Jurkat, Clone E6-1 (cell line): ENCODE measurements at places on chromosomes 1 and 21.

DNA sequence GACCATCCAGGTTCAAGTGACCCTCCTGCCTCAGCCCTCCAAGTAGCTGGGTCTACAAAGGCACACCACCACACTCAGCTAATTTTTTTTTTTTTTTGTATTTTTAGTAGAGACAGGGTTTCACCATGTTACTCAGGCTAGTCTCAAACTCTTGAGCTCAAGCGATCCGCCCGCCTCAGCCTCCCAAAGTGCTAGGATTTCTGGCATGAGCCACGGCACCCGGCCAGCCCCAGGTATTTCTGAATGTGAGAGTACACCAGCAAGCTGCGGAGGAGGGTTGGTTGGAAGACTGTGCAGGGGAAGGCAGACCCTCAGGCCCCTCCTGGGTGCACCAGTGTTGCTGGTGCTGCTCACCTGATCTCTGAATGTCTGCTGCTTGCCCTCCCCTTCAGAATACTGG lies 33.1 kb upstream of the SIM2 start:
- no peak for DNase-seq

- DNase-seq: no peak
Observed at GRCh38 chr1:243723458-243724043, 126.5 kb downstream of the AKT3 start.

DNA sequence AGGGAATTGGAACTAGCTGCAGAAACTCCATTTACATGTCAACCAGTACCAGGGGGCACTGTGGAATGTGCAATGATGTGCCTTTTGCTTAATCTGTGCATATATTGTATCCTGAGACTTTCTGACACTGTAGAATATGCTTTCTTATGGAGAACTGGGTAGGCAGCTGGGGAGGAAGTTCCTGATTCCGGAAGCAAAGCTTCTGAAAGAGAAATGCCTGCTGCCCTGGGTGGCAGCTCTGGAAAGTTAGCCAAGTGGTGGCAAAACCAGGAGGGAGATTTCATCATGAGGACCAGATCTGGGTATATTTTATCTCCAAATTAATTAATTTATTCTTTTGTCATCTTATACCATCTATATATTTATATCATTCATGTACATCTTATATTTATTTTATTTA lies 116.7 kb downstream of the XCL2 start:
- DNase-seq: no peak

- DNase-seq: no peak
Observed at GRCh38 chr1:185207980-185208602, 51.1 kb downstream of the SWT1 start.

DNA sequence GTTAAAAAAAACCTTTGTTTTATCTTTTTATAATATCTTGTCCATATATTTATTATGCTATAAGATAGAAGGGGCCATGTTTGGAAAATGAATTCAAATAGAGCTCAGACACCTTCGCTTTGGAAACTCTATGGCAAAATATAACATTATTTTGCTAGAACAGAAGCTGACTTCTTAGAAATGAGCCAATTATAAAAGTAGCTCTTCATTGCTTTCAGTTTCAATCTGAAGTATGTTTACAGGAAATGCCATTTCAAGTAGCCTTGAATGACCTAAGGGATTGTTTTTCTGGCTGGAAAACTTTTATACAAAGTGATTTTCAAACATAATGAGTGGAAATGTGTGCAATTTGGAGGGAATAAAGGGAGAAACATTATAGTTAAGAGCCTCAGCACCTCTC lies 37.8 kb upstream of the GBP5 start:
- DNase-seq: no peak

DNA sequence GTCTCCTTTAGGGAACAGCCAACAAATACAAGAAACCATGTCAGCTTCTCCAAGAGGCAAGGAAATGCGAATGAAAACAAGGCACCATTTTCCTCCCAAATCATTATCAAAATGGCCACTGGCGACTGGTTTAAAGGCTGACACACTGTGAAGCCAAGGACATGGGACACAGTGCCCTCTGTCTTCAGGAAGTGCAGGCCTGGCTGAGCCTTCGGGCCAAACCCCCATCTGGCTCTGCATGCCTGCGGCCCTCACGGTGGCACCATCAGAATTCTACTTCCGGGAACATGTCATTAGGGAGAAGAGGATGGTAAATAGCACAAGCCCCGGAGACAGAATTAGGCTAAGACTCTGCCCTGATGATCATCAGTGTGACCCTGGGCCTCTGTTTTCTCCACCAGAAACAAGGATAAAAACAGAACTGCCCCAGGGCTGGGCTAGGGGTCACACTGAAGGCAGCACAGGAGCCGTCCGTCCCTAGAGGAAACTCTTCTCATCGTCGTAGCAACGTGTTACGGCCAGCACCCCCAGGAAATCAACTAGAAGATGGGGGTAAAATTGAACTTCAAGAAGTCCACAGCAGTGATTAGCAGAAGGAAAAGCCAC lies 103.5 kb downstream of the NPHP4 start:
- no peak for DNase-seq

DNA sequence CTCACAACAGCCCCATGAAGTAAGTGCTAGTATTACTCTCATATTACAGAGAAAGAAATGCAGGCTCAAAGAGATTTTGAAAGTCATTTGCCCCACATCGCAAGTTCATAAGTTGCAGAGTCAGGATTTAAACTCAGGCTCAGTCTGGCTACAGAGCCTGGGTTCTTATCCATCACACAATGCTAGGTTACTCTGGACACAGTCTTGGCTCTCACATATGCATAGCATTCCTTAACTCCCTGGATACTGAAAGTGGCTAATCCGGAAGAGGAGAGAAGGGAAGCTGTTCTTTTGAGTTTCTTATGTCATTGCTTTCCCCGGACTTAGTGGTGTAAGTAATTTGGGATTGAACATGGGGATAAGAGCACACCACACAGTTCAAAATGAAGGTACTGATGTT lies 357.4 kb upstream of the PLXNA2 start:
- no peak for DNase-seq

GRCh38 chr1:226659136-226659535 lies 79.9 kb downstream of the ITPKB start:
- DNase-seq: no peak

DNA sequence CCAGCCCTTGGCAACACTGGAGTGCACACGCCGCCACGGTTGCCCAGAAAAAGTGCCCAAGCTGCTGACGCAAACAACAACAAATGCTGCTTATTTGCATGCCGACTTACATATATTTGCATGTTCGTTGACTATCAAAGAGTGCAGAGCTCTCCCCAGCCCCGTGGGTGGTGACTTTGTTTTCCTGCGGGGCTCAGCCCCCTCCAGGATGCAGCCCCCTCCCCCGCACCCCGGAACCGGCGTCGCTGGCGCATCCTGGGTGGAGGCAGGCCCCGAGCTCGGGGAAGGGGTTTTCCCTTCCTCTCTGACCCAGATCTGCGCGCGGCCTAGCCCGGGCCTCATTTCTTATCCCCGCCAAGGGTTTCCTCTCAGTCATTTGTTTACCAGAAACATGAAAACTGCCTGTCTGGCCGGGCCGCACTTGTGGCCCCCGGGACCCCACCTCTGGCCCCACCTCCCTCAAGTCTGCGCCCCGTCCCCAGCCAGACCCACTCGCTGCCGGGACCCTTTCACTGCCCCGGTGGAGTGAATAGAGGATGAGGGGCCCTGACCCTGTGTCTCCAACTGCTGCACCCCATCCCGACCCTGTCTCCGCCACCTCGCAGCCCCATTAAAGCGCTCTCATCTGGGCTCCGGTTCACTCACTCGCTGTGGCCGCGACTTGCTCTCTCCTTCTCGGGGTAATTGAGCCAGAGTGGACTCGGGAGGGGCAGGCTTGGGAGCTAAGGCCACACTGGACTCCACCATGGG lies 5.5 kb downstream of the TNFRSF25 start:
- DNase-seq: no peak

DNA sequence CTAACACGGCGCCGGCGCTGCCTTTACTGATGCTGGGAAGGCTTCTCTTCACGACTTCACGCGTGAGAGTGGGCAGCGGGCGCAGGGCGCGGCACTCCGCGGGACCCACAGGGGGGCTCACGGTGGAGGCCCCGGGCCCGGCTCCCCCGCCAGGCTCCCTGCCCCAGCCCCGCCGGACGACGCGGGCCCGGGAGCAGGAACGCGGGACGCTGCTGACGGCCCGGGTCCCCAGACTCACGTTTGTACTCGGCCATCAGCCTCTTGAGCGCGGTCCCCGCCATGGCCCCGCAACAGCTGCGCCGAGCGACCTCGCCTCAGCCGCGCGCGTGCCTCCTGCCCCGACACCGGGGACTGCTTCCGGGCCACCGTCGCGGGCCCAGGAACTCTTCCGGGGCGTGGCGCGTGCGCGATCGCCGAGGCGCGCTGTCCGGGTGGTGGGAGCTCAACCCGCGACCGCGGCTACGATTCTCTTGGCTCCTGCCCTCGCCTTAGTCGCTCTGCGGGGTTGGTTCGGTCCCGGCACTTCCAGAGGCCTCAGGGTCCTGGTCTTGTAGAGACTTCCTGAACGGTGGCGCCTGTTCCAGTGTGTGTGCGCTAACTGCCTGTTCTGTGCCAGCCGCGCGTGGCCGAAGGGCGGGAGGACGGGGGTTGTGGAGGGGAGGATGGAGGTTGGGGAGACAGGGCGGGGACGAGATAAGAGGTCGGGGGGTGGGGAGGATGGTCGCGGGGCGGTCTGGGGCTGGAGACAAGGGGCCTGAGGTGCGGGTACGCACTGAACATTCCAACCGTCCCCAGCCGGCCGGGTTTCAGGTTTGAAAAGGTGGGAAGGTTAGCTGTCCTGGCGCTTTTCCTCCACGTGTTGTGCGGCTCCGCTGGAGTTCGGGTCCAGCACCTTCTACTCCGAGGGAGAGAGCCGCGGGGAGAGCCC lies at the start of gene UBE2G2:
Gene UBE2G2 (minus strand): TSS at position 353 of the 928 bp plus-strand sequence. CDS start 72 bp downstream, at position 281.
- peak; percentile 67 for DNase-seq

GRCh38 chr1:24540906-24541710 lies 14.8 kb upstream of the NCMAP start:
- DNase-seq: no peak

- no peak for DNase-seq
Observed at GRCh38 chr1:15573477-15573876, 11.4 kb downstream of the AGMAT start.

- no peak for DNase-seq
Observed at GRCh38 chr21:34579411-34579810, 35.5 kb downstream of the RCAN1 start.

- DNase-seq: no peak
Observed at GRCh38 chr1:31302709-31303441, 6.0 kb downstream of the ZCCHC17 start.

DNA sequence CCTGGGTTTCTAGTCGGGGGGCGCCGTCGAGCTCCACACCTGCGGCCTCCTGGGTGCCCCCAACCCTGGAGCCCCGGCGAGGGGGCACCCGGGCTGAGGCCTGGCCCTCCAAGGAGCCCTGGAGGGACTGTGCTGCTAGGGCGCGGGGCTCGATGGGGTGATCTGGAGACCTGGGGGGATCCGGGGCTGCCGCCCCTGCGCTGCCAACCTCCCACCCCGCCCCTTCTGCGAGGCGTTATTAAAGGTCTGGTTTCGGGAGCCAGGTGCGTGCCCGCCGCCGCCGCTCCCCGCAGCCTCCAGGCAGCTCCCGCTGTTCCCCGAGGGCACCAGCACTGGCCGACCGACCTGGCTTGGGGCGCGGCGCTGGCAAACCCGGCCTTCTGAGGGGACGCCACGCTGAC lies 746 bp upstream of the POFUT2 start:
- DNase-seq: no peak

DNA sequence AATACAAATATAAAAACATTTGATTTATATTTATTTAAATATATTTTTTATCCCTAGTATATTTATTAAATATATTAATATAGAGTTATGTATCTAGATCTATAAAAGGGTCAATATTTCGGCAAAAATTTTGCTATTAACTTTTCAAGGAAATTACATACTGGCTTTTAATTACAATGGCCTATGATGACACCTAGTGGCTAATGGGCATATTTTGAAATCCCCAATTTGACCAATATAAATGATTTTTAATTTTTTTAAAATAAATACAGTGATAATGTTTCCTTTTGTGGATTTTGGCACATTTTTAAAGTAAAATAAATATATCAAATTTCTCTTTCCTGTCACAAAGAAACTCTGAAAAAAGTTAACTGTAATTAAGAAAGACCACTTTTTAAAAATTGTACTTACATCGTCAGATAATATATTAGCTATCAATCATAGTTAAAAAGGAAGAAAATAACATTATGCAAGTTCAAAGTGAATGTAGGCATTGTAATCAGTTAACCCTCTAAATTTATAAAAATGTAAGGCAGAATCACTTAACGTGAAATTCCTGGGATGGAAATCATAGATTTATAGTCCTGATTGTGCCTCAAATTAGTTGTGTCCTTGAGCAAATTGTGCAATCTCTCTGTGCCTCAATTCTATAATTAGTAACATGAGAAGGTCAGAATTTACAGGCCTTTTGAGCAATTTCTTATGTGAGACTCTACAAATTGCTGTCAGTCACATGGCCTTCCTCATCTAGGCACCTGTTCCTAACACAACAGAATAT lies 25.6 kb upstream of the RGS13 start:
- peak; percentile 8 for DNase-seq

DNA sequence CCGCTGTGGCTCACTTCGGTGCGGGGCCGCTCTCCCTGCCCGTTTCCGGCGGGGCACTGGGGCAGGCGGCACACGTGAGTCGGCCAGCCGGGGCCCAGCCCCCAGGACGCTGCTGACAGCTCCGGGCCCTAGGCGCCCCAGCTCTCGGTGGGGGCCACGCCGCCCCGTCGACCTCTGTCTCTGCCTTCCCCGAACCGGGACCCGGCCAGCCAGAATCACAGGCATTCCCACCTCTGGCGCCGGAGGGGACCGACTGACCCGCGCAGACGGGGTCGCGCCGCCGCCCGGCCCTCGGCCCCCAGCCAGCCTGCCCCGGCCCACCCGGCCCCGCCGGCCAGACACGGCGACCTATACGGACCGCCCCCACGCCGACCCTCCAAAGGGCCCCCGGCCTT lies 755 bp downstream of the SCMH1 start:
- no peak for DNase-seq

DNA sequence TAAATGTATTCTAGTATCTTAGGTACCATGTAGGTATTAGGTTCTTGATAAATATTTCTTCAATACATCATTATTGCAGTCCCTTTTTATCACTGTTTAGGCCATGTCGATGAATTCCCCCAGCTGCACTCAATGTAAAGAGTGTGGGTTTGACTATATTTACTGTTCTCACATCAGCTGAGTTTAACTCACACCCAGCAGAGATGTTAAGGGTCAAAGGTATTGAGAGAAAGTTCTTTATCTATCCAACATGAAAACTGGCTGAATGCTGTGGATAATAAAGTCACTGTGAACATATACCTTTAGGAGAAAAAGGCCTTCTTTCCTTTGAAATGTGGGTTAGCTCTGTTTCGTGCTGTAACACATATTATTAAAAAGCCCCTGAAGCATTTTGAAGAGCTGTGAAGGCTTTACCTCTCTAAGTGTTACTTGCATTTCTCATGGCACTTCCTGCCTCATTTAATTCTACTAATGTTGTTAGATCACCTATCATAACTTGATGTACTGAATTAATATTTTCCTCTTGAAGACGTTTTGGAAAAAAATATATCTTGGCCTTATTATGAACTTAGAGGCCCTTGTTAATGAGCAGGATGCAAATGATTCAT lies 19.1 kb upstream of the LYST start:
- no peak for DNase-seq
